ENCODE measurements at places on chromosomes 16 and 17.

- DNase-seq = peak; percentile 56
Measured at GRCh38 chr17:81241648-81242420, 2.7 kb downstream of the NDUFAF8 start.

- no peak for DNase-seq
Measured at GRCh38 chr16:75624921-75625334, 1.8 kb upstream of the ADAT1 start.

DNA sequence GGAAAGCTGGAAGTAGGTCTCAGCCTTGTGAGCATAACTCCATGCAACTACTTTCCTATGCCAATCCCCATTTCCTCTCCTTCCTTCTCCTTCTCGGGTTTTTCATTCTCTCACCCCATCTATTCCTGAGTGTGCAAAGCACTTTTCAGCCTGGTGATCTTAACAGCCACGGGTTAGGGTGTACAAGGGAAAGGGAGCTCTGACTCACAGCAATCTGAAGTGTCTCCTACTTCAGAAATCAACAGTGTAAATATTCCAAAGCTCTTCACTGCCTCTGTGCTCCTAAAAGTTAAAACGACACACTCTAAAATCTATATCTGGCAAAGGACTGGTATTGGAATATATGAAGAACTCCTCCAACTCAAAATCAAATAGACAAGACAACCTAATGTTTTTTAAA, 268.0 kb upstream of the IRX3 start:
- DNase-seq = no peak

GRCh38 chr16:56617212-56618085, 8.1 kb upstream of the MT1E start:
- DNase-seq = no peak

Data from NCI-H446 (cell line).